SK-N-DZ (cell line): ENCODE measurements at places on chromosomes 3 and 15.
A peak's percentile ranks its signal among the peaks of the same experiment; 100 is the strongest.

DNA sequence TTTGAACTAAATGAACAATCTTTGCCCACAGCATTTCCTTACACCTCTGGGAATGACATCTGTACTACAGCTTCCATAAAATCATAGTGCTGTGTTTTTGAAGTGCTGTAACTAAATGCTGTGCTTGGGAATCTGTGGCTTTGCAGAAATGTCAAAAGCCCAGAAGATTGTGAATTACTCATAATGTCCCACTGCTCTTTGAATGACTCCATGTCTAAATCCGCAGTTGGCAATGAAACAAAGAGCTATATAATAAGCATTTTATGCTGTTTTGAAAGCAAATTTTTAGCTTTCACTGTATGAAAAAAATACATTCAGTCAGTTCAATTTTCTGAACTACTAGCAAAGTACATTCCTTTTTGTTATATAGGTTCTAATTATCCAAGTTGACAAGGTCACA lies 88.6 kb upstream of the ADAMTS17 start:
- no peak for DNase-seq

DNA sequence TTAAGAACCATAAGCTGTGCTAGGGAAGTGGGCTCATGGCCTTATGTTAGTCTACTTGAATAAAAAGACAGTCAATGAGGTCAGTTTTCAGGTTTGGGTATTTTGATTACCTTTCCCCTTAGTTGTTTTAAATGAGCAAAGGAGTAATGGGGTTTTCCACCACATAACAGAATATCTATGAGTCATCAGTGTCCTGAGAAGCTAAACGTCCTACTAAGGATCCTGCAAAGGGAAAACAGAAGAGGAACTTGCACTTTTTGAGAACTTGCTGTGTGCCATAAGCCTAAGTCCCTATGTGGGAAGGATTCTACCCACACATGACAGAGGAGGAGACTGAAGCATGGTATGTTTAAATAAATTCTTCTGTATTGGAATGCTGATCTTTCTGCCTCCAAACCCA lies 292.8 kb upstream of the TMC3 start:
- DNase-seq, result no peak

GRCh38 chr15:63572749-63573464 lies 24.3 kb upstream of the FBXL22 start:
- no peak for DNase-seq

DNA sequence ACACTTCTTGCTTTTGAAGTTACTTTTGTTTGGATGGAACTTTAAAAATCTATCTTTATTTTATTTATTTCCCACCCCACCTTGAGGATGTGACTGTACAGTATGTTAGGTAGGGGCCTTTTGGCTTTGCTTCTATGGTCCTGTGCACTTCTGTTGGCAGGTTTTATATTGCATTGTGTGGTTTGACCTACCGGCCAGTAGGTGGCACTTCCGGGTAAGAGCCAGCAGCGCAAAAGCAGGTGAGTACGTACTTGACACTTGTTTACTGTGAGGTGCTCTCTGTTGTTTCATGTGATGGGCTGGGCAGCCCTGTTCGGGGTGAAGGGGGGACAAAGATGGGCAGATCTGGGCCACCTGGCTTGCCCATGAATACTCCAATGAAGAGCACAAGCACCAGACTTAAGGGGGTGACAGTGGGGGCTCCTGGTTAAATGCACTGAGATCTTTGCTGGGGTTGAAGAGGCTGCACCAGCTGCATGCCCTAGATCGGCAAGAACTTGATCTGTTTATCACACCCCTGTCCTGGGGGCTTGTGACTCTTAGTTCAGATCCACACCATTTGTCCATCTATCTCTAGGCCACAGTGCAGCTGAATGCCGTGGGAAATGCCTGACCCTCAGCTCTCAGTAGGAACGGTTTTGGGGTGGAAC lies 131.6 kb downstream of the NLGN1 start:
- DNase-seq, result peak; percentile 55

DNA sequence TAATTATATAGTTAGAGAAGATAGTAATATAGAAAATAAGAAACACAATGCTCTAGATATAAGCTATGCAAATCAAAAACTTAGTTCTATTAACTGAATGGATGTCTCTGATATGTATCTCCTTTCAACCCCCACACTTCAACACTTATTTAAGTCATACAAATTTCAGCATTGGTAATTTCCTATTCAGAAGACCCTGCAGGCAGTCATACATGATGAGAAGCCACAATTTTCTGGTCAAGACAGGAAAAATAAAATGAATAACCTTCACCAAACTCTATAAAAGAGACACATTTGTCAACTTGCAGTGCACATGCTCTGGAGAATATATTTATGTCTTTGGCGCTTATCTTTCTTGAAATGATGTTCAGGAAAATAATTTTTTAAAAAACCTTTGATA lies 578 bp upstream of the BCHE start:
- DNase-seq, result no peak

GRCh38 chr3:160671231-160671630 lies 5.7 kb upstream of the ARL14 start:
- DNase-seq, result no peak

DNA sequence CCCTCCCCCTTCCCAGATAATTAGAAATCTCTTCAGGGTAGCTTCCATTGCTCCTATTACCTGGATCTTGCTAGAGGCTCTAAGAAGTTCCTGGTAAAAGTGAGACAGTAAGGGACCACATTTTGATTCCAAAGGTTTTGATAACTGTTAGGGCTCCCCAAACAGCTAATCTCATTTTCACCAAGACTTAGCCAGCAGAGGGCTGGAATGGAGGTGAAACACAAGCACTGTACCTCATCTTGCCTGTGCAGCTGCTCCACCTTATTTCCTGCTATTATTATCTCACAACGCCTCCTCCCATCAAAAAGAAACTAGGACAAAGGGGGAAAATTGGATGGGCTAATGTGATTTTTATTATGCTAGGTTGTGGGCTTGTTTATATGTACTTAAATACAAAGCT lies 7.3 kb downstream of the SETD5 start:
- no peak for DNase-seq

GRCh38 chr3:86239946-86240345 lies 751.0 kb downstream of the VGLL3 start:
- DNase-seq, result no peak

GRCh38 chr3:70840106-70840870 lies 527.9 kb upstream of the MDFIC2 start:
- DNase-seq, result no peak

GRCh38 chr15:90091156-90091931 lies 10.9 kb downstream of the IDH2 start:
- DNase-seq, result no peak
